ENCODE measurements at places on chromosomes 3 and 15. TPM values are rescaled to one million over a fixed set of nuclear protein-coding genes. Genes with fewer than 3 reads are reported as not detected.
A peak's percentile ranks its signal among the peaks of the same experiment; 100 is the strongest.

AEN gene
- total RNA-seq, result 20.2 TPM

RNU6-1 gene
- total RNA-seq, result not detected

GRCh38 chr3:128050597-128050996 lies 1.6 kb upstream of the SEC61A1 start:
- peak; percentile 46 for DNase-seq

GRCh38 chr15:35674873-35675781 lies 129.2 kb upstream of the DPH6 start:
- no peak for DNase-seq

GAP43 gene
- total RNA-seq, result not detected

FAM219B gene
- total RNA-seq, result 343 TPM

DNA sequence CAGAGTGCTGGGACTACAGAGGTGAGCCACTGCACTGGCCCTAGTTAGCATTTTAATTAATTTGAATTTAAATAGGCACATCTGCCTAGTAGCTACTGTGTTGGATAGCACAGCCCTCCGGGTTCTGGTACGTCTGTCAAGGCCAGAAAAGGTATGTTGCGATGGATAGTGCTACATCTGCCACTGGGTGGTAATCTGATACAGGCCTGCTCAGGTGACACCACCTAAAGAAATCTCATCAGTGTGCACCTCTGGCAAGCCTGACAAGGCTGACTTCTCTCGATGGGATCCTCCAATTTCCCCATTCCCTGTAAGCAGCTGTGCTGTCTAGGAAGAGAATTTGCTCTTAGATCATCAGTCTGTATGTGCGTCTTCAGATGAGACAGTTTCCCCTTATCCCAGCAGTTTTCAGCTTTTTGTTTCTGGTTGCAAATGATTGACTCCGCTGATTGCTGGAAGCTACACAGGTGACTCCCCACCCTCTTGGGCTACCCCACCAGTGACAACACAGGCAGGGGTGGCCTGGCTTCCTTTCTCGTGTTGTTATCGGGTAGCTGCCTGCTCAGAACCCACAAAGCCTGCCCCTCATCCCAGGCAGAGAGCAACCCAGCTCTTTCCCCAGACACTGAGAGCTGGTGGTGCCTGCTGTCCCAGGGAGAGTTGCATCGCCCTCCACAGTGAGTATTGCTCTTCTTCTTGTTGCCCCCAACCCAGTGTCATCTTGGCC lies at the start of gene CCR9:
Gene CCR9, plus strand, starts transcription at position 565 of the 727 bp plus-strand sequence. CDS start 8,391 bp downstream, outside the sequence.
- DNase-seq, result no peak

DNA sequence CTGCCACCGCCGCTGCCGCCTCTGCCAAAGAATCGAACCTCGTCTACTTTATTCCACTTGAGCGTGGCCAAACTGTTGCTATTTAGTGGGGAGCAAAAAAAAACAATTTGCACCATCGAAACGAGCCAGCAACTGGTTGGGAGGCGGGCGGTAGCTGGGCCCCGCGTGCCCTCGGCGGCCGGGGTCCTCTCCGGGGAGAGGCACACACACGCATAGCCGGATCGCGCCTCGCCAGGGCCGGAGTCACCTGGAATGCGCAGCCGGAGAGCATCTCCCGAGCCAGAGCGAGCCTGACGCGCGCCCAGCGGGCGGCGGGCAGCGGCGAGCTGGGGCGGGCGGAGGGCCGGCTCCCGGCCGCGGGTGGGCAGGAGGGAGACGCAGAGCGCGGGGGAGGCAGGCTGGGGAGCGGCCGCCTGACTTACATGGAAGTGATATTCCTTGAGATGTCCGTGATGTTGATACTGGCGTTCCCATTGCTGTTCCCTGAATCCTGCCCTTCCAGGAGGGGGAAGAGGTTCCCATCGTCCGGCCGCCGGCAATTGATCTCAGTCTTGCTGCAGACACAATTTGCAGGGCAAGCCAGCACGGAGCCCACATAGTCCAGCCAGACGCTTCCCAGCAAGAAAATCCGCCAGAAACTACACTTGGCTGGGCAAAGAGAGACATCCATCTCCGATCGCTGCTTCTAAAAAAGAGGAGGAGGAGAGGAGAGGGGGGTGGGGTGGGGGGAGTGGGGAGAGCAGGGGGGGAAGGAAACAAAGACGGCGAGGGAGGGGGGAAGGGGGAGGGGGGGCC lies 858 bp downstream of the NTRK3 start:
- DNase-seq, result peak; percentile 43

- DNase-seq, result no peak
Observed at GRCh38 chr15:85624291-85624801, 170.4 kb downstream of the KLHL25 start.

DNA sequence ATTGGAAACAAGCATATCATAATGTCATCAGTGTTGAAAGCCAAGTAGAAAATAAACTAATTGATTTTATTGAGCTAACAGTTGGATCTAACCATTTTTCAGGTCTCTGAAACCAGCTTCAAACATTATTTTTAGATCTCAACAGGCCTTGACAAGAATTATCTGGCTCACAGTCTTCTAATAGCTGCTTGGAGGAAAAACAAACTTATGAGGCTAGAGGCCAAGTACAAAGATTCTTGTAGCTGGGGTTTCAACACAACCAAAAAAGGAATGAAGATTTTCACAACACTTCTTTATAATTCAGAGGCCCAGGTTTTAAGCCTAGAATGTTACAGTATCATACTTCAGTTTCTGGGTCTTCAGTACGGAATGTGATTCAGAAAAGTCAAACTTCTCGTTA lies 3.7 kb downstream of the SETMAR start:
- no peak for DNase-seq

SMAD3 gene
- 14.3 TPM for total RNA-seq

- DNase-seq, result no peak
Observed at GRCh38 chr3:41188306-41188705, 11.0 kb upstream of the CTNNB1 start.

SCAMP5 gene
- 0.29 TPM for total RNA-seq

ARL6 gene
- 18.5 TPM for total RNA-seq

DNA sequence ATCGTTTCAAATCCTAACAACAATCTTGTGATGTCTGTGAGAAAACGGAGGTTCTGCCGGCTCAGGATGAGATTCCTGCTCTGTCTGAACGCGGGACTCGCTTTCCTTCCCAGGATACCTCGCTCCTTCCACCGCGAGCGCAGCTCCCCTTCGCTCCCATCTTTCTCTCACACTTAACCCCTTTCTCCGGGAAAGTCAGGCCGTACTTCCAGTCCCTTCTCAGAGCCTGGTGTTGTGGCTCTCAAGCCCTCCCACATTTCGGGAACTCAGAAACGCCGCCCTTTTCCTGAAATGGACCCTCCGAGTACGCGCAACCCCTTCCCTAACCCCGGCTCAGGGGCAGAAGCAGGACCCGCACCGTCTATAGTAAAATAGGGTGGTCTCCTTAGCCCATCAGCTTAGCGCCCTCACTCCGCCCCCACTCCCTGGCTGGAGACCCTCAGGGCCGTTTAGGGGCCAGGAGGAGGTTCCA lies 378 bp upstream of the FEM1B start:
- DNase-seq, result no peak

CDAN1 gene
- total RNA-seq, result 19.4 TPM

DNA sequence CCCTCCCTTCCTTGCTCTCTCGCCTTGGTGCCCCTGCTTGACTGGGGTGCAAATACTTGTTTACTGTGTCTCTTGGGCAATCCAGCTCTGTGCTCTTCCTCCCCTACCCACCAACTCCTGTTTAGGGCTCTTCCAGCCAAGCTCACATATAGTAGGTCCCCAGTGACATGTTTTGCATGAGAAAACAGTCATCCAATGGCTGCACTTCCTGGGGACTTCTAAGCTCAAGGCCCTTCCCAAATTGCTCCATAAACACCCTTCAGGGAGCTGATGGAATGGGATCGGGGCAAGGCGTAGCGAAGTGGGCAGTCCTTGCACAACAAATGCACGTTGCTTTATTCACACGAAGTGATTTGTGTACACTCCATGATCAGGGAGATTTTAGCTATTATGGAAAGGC lies 9.4 kb upstream of the COPG1 start:
- no peak for DNase-seq

GRCh38 chr3:133983126-133983525 lies 46.6 kb downstream of the SLCO2A1 start:
- no peak for DNase-seq

- DNase-seq, result no peak
Observed at GRCh38 chr3:182420741-182421140, 372.6 kb upstream of the ATP11B start.

DNAH12 gene
- total RNA-seq, result 0.30 TPM

PRR20G gene
- total RNA-seq, result not detected

GP5 gene
- 0.41 TPM for total RNA-seq

GRCh38 chr3:53693451-53693850 lies 152.8 kb downstream of the CHDH start:
- no peak for DNase-seq

ANP32A gene
- 32.1 TPM for total RNA-seq

- DNase-seq, result no peak
Observed at GRCh38 chr3:149019580-149019979, 28.2 kb downstream of the GYG1 start.

SLC7A14 gene
- 0.55 TPM for total RNA-seq

DNA sequence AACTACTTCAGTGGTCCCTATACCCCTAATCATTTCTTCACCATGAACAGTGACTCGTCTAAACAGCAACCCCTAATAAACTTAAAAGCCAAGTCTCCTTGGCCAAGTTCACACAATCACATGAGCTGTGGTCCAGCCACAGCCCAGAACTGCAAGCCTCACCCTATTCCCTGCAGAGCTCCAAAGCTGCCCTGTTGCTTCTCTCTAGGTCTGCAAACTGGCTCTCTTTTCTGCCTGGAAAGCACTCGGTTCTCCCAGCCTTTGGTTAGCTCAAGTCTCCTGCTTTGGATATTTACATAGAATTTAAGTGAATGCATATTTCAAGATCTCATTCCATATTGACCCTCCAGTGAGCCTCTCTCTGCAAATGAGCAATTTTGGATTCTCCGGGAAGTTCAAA lies 107.0 kb downstream of the TOP2B start:
- no peak for DNase-seq

CFAP92 gene
- total RNA-seq, result 3.5 TPM

CTXN2 gene
- not detected for total RNA-seq

DNA sequence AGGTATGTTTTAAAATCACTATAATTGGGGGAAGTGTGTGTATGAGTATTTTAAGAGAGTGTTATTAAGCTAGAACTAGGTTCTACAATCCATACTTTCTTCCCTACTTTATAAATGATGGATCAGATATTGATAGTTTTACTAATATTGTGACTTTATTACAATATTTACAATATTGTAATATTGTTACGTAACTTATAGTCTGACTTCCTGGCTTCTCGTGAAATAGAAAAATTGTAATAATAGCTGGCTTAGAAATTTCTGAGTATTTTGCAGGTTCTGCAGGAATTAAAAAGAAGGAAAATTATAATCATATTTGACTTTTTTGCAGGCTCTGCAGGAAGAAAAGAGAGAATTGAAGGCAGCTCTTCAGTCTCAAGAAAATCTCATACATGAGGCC lies 60.0 kb downstream of the CEP63 start:
- DNase-seq, result no peak

SSR3 gene
- total RNA-seq, result 172 TPM
